Stimulated activated CD4-positive, alpha-beta T cell treated with anti-CD3 and anti-CD28 coated beads, Interleukin-2, amount 100 ng/mL, for 24 hours (primary cell): ENCODE measurements at places on chromosomes 6 and 20.
A peak's percentile ranks its signal among the peaks of the same experiment; 100 is the strongest.

- DNase-seq: no peak
Measured at GRCh38 chr6:110037726-110038295, 59.7 kb downstream of the GPR6 start.

- no peak for DNase-seq
Measured at GRCh38 chr6:100774681-100775080, 106.4 kb downstream of the ASCC3 start.

- no peak for DNase-seq
Measured at GRCh38 chr6:170095273-170095981, 195.5 kb downstream of the DLL1 start.

- DNase-seq: no peak
Measured at GRCh38 chr20:38769376-38770295, 21.4 kb downstream of the ACTR5 start.

DNA sequence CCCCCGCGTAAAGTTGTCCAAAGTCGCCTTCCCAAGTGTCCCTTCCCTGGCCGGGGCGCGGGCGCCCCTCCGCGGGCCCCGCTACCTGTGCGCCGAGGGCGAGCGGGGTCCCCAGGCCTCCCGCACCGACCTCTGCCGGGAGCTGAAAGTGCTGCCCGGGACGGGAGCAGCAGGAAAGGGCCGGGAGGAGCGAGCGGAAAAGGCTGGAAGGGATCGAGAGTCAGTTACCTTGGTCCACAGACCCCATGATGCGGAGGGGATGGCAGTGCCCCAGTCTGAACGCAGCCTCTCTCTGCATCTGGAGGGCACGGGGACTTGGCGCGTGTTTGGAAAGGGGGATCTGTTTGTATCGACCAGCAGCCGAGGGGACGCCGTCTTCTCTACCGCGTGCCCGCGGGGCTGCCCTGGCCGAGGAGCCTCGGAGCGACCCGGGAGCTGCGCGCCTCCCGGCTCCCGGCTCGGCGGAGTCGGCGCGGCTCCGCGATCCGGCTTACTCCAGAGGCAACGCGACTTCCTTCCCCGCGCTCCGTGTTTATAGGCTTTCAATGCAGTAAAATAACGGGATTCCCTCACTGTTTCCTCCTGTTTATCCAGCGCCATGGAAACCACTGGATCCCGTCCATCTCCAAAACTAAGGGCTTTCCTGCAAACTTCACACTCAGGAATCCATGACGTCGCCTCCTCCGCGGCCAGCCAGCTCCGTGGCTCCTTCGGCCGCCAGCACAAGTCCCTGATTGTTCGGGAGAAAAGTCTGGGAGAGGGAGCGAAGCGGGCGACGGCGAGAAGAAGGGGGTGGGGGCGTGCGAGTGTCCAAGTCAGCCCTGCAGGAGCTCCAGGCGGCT lies 20.0 kb upstream of the NFATC2 start:
- peak; percentile 29 for DNase-seq
